Neural progenitor cell (in vitro differentiated cells): ENCODE measurements at places on chromosomes 3 and 15. TPM values are rescaled to one million over a fixed set of nuclear protein-coding genes. Genes with fewer than 3 reads are reported as not detected.

DNA sequence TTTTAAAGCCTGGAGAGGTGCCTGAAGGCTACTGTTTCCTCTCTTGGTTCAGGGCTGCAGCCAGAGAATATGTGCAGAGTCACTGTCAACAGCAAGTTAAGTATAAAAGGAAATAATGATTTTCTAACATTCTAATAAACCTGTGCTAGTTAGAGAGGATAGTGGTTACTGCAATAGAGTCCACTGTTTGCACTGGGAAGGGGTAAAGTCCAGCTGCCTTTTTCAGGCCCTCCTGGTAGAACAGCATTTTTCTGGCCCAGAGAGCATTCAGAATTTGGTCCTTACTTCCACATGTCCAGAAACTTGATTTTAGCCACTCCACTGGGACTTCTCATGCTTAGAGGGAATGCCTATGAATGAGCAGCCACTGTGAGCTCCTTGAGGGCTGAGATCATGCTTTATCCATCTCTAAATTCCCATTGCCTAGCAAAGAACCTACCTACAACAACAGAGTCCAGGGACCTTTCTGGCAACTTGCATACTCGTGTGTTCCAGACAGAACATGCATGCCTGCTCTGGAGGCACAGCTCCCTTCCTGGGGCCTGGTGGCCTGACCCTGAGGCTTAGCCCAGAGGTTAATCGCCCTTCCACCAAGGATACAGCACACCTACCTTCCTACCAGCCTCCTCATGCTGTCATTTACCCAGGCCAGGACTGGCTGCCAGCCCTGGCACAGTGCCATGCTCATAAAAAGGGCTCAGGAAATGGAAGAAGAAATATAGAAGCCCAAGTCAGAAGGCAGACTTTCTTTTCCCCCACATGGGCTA lies 50.3 kb upstream of the ATP13A3 start:
- H3K36me3 ChIP-seq = no peaks in the 10 kb centered on the region
- H3K27me3 ChIP-seq = no peaks in the 10 kb centered on the region
- H3K27ac ChIP-seq = no peak overlapping the region
- DNase-seq = no peak
- no peaks in the 10 kb centered on the region for H3K4me1 ChIP-seq
- no peak overlapping the region for H3K4me3 ChIP-seq

DNA sequence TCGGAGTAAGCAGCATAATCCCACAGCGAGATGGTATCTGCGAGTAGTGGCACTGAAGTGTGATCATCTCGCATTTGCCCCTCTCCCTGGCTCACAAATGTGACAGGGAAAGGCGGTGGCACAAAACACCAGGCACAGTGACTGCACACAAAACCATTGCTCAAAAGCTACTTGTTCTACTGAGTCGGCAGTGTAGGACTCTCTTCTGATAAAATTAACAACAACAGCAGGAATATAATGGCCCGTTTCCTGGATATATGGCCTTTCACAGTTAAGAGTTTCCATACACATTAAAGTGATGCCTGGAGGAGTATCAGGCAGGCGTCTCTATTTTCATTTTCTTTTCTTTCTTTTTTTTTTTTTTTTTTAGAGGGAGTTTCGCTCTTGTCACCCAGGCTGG lies 69.0 kb downstream of the MYO1E start:
- H3K4me1 ChIP-seq = peaks cover 10% of the 10 kb centered on the region
- H3K27me3 ChIP-seq = no peaks in the 10 kb centered on the region
- DNase-seq = no peak

DNA sequence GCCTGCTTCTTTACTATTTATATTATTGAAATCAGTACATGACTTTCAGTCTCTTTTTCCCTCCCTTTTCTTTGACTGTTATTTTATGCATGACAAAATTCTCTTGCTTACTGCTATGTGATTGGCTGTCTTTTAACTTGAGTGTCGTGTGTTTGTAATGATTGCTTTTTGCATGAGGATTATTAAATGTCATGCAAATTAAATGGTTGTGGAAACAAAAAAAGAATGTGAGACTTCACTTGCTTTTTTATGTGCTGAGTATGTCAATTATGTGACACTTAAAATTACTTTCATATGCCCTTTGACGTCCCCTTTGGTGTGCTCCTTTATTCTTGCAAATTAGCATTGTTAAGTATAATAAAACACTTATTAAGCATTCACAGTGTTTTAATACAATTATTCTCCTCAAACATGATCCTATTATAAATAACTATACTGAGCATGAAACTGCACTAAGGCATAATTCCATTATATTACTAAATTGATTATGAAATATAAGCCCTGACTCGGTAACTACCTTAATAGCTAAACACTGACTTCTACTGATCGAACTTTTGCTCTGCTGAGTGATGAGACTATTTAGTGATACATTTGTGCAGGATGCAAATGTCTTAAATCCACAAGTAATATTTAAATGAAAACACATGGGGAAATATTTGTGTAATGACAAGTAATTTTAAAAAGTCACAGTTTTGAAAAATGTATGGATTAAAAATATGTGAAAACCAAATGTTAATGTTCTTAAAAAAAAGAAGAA lies 401.7 kb downstream of the NLGN1 start:
- no peak overlapping the region for H3K27ac ChIP-seq
- peaks cover 9% of the 10 kb centered on the region for H3K4me1 ChIP-seq
- DNase-seq = no peak
- no peaks in the 10 kb centered on the region for H3K27me3 ChIP-seq
- no peak overlapping the region for H3K4me3 ChIP-seq

PEX5L gene
- total RNA-seq = 0.62 and 0.90 TPM in 2 replicates

SEMA3B gene
- 0.80 and 8.6 TPM in 2 replicates for total RNA-seq

A4GNT gene
- total RNA-seq = not detected in 2 replicates

SLC12A1 gene
- 0.19 TPM in 1 of 2 replicates, not detected in the other for total RNA-seq

SLC22A13 gene
- 0.21 TPM in 1 of 2 replicates, not detected in the other for total RNA-seq
